ENCODE measurements at places on chromosomes 13 and 19. TPM values are rescaled to one million over a fixed set of nuclear protein-coding genes. Genes with fewer than 3 reads are reported as not detected.
A peak's percentile ranks its signal among the peaks of the same experiment; 100 is the strongest.

Gene KLK4
- not detected for total RNA-seq

DNA sequence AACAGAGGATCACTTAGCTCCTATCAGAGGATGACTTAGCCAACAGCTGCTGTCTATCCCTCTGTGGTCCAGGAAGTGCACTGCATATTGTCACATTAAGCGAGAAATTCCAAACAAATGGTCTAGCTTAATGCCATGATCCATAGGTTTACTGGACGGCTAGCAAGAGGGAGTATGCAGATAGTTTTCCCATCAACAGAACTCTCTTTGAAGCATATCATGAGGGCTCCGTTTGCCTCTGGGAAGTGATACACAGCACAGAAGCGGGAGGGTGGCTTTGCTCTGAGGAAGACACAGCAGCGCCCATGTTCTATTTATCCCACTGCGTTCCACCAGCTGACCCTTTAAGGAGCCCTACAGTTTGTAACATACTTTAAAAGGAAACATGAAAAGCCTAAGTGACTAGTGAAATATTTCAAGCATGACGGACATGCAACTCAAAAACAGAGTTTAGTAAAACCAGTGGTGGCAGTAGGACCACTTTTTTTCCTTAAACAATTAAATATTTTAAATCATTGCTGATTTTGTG lies 52.7 kb downstream of the COL4A1 start:
- DNase-seq, result no peak

Gene CCNE1
- total RNA-seq, result 14.2 TPM

GRCh38 chr19:30106417-30107095 lies 164.5 kb downstream of the URI1 start:
- no peak for DNase-seq

- peak; percentile 38 for DNase-seq
Measured at GRCh38 chr19:47049307-47049700, 880 bp upstream of the TMEM160 start.

Gene PRR22
- 5.9 TPM for total RNA-seq

- DNase-seq, result peak; percentile 15
Measured at GRCh38 chr13:30334663-30335386, 27.5 kb upstream of the KATNAL1 start.

Gene UBAC2
- 52.4 TPM for total RNA-seq

- no peak for DNase-seq
Measured at GRCh38 chr19:46298479-46299003, 1.7 kb downstream of the HIF3A start.

DNA sequence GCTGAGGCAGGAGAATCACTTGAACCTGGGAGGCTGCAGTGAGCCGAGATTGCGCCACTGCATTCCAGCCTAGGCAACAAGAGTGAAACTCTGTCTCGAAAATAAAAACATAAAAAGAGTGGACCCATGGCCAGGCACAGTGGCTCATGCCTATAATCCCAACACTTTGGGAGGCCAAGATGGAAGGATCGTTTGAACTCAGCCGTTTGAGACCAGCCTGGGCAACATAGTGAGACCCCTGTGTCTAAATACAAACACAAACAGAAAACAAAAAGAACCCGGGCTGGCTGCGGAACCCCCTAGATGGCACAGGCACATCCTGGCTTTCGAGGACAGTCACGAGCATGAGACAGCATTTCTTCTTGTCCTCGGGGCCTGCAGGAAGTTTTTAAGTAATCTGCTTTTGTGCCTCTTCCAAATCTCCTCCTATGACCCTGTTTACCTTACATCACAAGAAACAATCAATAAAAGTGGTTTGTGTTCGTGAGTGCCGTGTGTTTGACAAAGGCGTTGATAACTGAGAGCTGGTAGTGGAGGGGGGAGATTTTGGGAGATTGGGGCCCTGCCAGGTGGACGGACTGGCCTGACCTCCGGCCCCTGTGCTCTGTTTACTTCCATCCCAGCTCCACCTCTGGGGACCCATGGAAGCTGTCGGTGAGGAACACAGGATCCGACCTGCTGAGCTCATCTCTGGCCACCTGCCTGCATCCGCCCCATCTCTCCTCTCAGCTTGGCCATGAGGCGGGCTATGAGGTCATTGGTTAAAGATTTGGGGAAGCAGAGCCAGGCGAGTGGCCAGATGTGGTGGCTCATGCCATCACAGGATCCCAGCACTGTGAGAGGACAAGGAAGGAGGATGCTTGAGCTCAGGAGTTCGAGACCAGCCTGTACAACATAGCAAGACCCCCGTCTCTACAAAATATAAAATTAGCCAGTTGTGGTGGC lies 5.9 kb upstream of the GDF15 start:
- DNase-seq, result no peak

GRCh38 chr13:110097013-110097412 lies 209.9 kb downstream of the COL4A1 start:
- DNase-seq, result no peak

Gene LHB
- not detected for total RNA-seq

DNA sequence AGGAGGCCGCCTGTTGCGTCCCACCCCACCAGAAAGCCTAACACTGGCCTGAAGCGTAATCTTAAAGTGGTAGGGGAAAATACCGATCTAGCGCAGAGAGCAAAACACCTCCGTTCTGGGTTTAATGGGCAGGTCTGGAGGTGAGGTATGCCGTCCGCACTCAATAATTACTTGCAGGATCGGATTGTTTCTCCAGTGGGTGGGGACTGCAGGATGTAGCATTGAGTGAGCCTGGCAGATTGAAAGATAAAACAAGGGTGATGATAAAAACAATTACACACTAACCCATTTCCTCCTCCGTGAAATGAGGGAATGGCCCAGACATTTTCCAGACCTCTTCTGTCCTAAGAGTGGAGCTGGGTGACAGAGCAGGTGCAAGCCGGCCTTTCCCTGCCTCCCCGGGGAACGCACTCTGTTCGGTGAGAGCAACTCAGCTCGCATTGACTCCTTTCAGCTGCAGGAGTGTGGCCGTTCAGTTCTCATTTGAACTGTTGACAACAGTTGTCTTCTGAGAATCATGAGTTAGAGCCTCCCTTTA lies 110.2 kb upstream of the DOCK9 start:
- DNase-seq, result no peak

GRCh38 chr19:28578786-28579505 lies 634.0 kb downstream of the UQCRFS1 start:
- no peak for DNase-seq

Gene LHFPL6
- 18.4 TPM for total RNA-seq

Gene TSSK6
- total RNA-seq, result 1.1 TPM

Measured in HT1080 (cell line).